ENCODE measurements at places on chromosomes 12 and 14.

DNA sequence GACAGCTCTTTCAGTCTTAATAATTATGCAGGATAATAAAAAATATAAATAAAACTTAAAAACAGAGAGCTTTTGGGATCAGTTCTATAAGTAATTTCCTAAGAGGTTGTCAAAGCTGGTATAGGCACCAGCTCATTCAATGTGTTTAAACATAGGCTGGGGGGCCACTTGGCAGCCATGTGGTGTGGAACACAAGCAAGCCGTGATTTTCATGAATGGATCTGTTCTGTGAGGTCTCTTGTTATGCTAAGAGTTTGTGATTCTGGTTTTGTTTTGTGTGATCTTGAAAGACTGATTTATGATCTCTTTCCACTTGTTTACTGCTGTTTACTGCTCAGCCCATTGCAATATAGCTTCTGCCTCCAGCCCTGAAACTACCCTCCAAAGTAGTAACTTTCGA is 240.9 kb downstream of the FBXL14 start:
- DNase-seq, result no peak

GRCh38 chr12:45219621-45220020 is 3.7 kb downstream of the ANO6 start:
- no peak for DNase-seq

- peak; percentile 37 for DNase-seq
Observed at GRCh38 chr14:68977718-68978171, 1.4 kb downstream of the ACTN1 start.

GRCh38 chr14:88017535-88017934 is 12.6 kb downstream of the GPR65 start:
- no peak for DNase-seq

DNA sequence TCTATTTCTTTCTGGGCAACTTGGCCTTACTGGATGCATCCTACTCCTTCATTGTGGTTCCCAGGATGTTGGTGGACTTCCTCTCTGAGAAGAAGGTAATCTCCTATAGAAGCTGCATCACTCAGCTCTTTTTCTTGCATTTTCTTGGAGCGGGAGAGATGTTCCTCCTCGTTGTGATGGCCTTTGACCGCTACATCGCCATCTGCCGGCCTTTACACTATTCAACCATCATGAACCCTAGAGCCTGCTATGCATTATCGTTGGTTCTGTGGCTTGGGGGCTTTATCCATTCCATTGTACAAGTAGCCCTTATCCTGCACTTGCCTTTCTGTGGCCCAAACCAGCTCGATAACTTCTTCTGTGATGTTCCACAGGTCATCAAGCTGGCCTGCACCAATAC is 5.3 kb downstream of the OR4N5 start:
- DNase-seq, result no peak

- no peak for DNase-seq
Observed at GRCh38 chr12:132869551-132869950, 17.9 kb downstream of the CHFR start.

- DNase-seq, result no peak
Observed at GRCh38 chr12:121464331-121464730, 64.4 kb downstream of the RNF34 start.

DNA sequence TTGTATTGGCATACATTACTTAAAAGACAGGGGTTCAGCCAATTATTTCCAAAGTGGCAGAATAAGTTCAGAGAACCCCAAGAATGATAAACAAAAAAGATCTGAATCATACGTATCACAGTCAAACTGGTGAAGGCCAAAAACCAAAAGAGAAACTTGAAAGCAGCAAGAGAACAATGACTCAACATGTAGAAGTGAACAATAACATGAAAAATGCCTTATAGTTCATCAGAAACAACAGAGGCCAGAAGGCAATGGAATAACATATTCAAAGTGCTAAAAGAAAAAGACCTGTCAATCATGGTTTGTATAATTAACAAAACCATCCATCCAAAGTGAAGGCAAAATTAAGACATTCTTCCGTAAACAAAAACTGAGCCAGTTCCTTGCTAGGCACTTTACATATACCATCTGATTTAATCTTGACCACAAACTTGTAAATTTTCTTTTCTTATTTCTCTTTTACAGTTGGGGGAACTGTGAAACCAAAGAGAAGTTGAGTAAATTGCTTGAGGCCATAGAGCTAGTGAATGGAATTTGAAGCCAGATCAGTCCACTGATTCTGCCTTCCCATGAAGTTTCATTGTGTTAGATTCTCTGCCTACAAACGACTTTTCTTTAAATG is 232.1 kb upstream of the SEL1L start:
- DNase-seq, result no peak

DNA sequence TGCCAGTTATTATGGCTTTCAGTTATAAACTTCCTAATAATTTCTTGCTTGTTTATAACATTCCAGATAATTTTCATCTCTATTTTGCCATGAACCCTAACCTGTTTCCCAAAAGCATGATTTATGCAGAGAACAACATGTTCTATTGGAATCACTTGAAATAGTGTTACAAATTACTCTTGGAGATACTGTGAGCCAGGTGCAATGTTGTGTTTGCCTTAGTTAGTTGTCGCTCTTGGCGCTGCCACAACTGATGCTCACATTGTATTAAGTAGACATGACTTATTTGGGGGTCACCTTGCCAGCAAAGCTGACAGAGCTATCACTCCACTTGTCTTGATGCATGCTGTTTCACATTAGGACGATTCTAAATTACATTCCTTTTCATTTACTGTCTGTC is 49.4 kb downstream of the TSPAN8 start:
- DNase-seq, result no peak
